ENCODE measurements at places on chromosomes 7 and 10.

DNA sequence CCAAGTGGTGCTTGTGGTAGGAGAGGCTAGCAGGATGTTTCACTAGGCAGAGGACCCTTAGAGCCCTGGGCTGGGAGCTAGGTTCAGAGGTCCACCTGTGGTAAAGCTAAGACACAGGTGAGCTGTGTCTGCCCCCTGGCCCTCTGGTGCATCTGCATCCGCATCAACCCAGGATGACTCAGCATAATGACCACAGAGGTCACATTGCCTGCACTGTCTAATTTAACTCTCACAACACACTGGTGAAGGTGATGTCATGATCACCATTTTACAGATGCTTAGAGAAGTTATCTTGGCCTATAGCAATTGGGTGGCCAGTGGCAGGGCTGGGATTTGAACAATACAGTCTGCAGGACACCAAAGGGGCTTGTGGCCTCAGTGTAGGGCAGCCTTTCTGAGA lies 33.1 kb downstream of the HABP2 start:
- peak; percentile 10 for DNase-seq

GRCh38 chr7:70598976-70599375 lies 533.0 kb upstream of the GALNT17 start:
- no peak for DNase-seq

DNA sequence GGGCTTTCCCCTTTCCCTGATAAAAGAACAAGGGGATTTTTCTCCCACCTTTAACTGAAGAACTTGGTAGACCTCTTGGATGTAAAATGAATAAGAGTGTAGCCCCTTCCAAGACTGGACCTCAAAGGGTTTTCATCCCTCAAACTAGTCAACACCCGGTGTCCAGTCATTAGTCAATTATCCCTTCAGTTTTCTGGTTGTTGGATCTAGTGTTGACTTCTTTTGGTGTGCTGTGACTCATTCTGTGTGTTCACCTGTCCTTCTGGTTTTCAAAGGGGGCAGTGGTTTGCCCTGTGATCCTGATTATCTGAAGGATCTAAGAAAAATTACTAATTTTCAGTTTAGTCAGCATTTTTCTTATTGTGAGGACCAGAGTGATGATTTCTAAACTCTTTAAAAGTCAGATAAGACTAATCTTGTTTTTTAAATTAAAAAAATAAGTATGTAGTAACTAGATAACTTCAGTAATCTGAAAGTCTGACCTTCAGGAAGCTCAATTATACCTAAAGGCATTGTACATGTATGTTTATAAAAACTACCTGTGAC lies 583.5 kb downstream of the CNTNAP2 start:
- no peak for DNase-seq

GRCh38 chr10:44511166-44511565 lies 126.3 kb upstream of the CXCL12 start:
- DNase-seq = no peak

GRCh38 chr10:77925795-77926565 lies 575 bp downstream of the DLG5 start:
- peak; percentile 77 for DNase-seq

GRCh38 chr10:7409732-7410168 lies 1.1 kb downstream of the SFMBT2 start:
- peak; percentile 56 for DNase-seq

DNA sequence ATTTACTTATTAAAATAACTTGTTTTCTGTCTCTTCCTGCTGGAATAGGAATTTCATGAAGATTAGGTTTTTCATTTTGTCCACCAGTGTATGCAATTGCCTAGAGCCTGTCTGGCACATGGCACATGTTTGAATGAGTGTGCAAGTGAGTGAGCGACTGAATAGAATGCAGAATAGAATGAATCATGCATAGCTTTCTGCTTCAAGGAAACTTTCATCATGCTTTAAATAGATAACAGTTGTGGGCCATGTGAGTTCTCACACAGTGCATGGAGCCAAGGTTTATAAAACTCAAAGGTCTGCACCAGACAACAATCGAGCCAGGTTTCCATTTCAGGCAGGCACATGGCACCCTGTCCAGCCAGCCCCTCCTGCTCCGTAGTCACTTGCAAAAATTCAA lies 74.2 kb upstream of the HECW1 start:
- no peak for DNase-seq

Data from GM20000 (cell line).